ENCODE measurements at places on chromosomes 4 and X.

GRCh38 chr4:108113229-108113628 is 55.5 kb downstream of the LEF1 start:
- no peak for DNase-seq

GRCh38 chr4:41339812-41340809 is 83.4 kb downstream of the UCHL1 start:
- DNase-seq, result peak; percentile 37

- no peak for DNase-seq
Measured at GRCh38 chr4:87529187-87529586, at the start of gene SPARCL1. Gene SPARCL1, minus strand, starts transcription at chr4:87529376. Its CDS starts 29,802 bp downstream, at chr4:87499574.

DNA sequence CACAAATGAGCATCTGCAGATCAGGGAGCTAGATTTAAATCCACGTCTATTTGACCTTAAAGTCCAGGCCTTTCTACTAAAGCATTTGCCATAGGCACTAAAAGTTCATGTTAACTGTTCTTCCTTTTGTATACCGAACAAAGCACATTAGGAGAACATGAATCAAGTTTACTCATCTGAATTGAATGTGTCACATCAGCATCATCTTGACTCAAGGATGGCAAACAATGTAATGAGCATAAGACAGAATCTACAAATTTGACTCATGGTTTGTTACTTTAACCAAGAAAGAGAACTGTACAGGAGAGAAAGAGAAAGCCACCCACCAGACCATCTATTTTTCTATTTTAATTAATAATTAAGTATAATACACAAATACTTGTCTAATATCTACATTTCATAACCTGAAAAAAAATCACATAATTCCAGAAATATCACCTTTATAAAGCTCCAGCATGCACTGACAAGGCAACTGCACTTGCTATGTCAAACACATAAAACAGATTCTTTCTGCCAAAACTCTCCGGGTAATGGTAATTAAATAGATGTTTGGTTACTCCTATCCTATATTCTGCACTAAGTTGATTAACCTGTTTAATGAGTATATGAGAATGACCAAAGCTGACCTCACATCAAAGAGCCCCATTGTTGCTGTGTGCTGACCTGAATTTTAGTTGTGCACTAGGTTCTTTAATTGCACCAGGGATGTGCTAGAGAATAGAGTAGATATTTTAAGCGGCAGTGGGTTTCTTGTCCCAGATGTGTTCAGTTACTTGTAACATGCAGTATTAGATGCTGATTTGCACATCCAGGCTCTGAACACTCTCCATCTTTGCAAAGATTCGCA is 42.5 kb upstream of the LEF1 start:
- DNase-seq, result no peak

DNA sequence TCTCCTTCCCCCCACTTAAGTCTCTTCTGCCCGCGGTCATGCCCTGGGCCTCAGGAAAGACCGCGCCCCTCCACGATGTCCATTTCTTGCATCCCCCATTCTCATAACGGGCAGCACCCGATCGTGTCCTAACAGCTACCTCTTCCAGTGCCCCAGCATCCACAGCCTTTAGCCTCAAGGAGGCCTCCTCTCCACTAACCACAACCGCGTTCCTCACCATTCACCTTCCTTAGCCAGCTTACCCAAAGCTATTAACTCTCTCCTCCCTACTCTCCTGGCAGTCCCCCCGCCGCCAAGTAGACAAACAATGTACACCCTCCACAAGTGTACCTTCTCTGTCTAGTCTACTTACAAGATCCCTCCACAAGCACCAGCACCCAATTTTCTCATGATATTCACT is 58.6 kb upstream of the PAGE5 start:
- DNase-seq, result no peak

Measured in NCI-H774 (cell line).